ENCODE measurements at places on chromosomes 1 and 21.

DNA sequence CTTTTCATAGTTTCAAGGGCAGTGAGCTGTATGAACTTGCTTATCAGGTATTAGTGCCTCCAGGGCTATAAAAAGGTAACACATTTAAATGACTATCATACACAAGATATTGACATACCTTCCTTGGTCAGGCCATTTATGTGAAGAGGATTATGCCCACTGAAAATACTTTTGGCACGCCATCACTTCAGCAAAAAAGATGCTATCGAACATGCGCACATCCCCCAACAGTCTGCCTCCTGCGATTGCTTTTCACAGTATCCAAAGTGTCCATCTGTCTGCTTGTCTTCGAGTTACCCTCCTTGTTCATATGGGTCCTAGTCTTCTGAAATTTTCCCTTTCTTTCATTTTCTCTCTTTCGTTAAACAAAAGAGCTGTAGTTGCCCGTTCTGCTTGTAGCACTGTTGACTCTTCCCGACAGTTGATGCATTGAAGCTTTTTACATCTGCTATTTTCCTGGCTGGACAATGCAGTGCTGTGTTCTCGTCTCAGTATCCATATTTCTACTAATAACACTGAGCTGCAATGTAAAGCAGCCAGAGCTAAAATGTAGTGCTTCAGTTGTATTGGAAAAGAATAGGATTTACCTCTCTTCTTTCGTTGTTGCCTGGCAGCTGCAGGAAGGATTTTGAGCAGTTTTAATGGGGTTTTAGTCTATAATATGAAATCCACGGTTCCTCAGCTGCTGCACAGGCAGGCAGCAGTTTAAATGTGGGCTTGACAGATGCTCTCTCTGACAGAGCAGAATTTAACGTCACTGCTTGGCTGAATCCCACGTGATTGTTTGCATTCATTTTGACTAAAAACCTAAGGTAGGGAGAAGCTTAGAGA lies at the start of gene B3GALT2:
TSS of gene B3GALT2 (minus strand) at position 713 of the 831 bp plus-strand sequence. CDS start 5,051 bp downstream, outside the sequence.
- DNase-seq = peak; percentile 19

- no peak for DNase-seq
Observed at GRCh38 chr1:25503551-25504426, 39.6 kb upstream of the LDLRAP1 start.

GRCh38 chr1:59026472-59026948 lies 242.7 kb upstream of the JUN start:
- DNase-seq = no peak

DNA sequence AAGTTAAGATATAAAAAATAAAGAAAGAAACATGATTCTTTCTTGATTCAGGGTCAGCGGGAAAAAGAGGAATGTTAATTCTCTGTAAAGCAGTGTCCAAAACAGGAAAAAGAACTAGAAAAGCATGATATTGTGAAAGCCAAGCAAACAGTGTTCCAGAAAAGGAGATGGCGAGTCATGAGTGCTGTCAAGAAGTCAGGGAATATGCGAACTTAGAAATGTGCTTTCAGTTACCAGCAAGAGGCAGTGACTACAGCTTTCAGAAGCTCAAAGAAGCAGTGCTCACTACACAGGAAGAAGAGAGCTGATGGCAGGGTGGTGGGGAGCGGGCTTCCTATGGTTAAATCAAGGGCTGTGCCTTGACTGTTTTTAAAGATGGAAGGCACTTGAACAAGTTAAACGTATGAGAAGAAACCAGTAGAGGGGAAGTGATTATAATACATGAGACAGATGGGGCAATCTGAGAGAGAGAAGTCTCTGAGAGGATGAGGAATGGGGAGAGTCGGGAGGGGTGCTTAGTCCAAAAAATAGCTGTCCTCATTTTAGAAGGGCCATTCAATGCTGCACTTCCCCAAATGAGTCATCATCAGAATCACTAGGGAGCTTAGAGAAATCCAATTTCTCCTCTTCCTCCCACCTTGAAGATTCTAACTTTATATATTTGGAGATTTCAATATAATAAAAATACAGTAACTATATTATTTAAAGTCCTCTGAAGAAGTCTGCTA lies 90.4 kb downstream of the KCNK1 start:
- no peak for DNase-seq

- DNase-seq = no peak
Observed at GRCh38 chr1:218553197-218553596, 208.1 kb downstream of the TGFB2 start.

GRCh38 chr1:75074831-75075395 lies 59.3 kb upstream of the LHX8 start:
- DNase-seq = no peak

DNA sequence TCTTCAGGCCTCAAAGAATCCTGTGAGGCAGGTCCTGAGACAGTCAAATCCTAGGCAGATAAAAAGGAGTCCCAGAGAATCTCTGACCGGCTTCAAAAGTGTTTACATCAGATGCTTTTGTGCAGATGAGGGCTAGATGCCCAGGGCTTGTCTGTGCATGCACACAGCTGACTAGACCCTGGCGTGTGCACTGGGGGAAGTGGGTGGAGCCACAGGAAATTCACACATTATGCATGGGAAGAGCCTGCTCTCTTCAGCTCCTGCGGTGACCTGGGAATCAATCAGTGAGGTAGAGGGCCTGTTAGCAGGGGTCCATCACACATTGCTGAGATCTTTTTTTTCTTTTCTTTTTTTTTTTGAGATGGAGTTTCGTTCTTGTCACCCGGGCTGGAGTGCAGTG lies 36.6 kb upstream of the NHLH2 start:
- DNase-seq = no peak

DNA sequence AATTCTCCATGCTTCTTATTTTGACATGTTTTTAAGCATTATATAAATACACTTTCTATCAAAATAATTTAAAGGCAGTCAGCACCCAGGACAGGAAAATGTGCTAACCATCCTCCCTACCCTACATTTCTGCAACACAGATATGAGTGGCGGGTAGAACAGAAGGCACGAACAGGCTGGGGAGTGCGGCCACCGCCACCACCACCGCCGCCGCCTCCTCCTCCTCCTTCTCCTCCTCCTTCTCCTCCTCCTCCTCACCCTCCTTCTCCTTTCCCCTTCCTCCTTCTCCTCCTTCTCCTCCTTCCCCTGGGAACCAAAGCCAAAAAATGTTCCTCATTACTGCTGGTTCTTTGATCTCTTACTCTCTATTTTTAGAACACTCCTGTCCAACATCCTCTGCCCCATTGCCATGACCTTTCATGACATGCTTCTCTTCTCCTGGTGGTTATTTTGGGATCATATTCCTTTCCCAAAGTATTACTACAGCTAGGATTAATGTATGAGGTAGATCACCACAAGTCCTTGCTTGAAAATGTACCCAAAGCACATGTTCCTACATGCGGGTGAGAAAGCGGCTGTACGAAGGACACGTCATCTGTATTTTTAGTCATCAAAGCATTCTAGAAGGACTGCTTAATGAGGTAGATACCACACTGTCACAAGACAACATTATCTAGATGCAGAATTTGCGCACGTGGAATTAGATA lies 24.5 kb upstream of the CCN1 start:
- DNase-seq = no peak

All from dorsolateral prefrontal cortex (tissue), 122 donors.